ENCODE measurements at places on chromosomes 16 and 17.

DNA sequence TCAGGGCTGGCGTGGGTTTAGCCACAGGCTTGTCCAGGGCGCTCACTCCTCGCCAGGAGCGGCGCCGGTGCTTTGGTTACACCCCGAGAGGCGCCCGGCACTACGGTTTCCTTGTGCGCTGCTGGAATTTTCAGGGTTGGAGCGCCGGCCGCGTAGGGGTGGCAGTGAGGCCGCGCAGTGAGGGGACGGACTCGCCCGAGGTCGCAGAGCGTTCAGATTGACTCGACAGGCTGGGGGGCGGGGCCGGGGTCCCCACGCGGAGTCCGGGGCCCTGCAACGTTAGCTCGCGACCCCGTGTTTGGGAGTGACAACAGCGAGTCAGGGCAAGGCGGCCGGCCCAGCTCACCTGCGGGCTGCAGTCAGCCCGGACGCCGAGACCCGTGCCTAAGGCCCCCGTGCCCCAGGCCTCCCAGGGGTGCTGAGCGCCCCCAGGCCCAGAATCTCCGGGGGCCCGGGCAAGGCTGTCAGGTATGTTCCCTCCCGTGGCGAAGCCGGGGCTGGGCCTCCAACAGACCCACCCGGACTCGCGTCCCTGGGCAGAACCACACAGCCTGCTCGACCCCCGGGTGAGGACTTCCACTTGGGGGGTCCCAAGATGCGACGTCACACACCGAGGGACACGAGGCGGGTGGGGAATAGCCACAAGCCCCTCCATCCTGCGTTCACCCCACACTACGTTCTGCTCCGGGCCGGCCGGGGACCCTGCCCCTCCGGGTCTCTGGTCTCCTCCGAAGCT lies 1.3 kb upstream of the ACTG1 start:
- no peak for DNase-seq

DNA sequence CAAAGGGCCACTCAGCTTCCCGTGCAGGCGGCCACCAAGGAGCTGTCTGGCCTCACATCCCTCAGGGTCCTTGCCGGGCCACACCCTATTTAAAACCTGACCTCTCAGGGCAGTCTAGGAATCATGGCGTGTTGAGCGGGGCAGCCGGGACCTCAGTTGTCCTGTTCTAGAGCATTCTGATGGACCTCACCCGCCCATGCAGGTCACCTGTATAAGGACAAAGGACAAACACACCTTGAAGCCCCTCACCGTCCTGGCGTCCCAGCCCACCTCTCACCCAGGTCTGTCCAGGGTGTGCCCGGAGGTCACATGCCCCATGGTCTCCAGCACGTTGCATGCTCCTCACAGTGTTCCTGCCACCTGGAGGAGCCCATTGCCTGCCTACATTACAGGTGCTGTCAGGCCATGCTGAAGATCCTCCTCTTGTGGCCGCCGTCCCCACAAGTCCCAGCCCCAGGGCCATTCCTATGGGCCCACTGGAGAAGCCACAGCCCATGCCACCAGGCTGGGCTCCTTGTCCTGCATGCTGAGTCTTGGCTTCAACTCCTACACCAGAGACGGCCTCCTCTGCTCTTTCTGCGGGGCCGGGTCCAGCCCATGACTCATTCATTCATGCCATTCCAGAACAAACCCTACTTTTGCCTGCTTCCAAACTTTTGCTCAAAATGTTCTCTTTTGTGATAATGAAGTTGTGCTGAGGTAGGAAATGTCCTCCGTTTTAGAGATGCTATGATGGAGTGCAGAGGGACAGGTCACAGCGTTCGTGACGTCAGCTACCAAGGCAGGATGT lies 46.3 kb downstream of the PEMT start:
- DNase-seq = no peak

- DNase-seq = no peak
Observed at GRCh38 chr16:50340578-50340977, 28.2 kb downstream of the BRD7 start.

GRCh38 chr16:82972331-82972919 lies 345.7 kb downstream of the CDH13 start:
- no peak for DNase-seq

- no peak for DNase-seq
Observed at GRCh38 chr17:34443619-34444469, 80.8 kb upstream of the CCL1 start.

GRCh38 chr16:47057630-47057993 lies 84.1 kb upstream of the DNAJA2 start:
- DNase-seq = no peak

- DNase-seq = no peak
Observed at GRCh38 chr17:49209061-49209571, 1.3 kb downstream of the GNGT2 start.
